AG08395 (cell line): ENCODE measurements at places on chromosomes 11 and 22.
A peak's percentile ranks its signal among the peaks of the same experiment; 100 is the strongest.

DNA sequence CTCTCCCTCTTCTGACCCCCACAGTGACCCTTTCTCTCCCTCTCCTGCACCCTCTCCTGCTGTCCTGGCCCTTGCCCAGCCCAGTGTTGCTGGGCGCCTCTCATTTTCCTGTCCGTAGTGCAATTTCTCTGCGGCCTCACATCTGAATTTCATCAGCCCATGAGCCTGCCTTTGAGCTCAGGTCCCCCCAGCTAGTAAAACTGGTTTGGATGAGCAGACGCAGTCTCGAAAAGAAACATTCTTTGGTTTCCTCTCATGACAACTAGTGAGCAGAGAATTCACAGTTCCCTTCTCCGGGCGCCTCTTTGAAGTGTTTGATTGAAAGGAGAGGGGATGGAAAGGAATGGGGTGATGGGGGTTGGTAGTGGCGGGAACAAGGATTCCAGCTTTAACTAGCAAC, 126.0 kb upstream of the CADM1 start:
- no peak for DNase-seq

DNA sequence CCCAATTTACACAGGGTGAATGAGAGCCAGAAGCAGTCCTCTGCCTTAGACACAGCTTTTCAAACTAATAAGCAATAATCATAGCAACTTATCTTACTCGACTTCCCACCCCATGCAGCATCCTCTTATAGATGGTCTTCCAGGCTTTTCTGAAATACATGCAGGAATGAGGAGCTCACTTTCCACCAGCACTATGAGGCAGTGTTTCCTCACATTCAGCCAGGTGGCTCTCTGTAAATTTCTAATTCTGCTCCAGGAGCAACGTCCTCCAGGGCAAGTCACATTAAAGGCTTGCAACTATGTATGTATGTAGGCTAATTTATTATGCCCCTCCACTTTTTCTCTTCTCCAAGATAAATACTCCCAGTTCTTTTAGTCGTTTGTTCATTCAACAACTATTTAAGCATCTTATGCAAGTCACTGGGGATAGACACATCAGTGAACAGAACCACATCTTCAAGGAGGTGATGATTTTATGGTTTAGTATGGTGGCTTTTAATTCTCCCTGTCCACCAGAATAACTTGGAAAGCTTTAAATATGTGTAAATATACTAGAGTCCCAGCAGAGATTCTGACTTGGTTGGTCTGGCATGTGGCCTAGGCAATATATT, 59.9 kb downstream of the PAK1 start:
- no peak for DNase-seq

DNA sequence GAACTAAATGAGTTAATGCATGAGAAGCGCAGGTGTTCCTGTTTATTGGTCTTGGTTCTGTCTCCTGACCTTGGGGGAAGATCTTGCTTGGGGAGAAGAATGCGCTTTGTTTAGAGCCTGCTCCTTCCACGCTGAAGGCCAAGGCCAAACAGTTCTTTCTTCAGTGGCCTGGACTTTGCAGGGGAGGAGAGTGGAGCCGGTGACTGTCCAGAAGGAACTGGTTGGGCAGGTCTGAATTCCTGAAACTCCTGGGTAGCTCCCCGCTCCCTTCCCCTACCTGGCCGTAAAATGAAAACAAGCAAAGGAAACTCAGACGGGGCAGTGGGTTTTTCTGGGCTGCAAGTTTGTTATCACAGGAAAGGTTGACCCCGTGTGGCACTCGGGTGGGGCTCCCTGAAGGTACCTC, 3.6 kb downstream of the ARHGAP8 start:
- DNase-seq = no peak

DNA sequence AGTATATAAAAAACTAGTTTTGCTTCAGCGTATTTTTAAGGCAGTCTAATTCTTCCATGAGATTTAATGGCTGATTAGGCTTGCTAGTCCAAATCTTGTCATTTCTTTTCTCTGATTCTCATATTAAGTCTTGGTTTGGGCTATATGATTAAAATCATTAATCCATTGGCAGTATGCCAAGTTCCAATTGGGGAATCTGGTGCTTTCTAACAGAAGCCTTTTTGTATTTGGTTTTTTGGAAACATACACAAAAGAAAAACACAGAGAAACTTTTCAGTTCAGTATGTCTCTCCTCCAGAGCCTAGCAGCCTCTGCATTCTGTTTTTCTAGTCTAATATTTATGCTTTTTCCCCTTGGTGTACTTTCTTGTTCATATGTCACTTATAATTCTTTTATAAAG, 37.9 kb downstream of the SWAP70 start:
- DNase-seq = no peak

DNA sequence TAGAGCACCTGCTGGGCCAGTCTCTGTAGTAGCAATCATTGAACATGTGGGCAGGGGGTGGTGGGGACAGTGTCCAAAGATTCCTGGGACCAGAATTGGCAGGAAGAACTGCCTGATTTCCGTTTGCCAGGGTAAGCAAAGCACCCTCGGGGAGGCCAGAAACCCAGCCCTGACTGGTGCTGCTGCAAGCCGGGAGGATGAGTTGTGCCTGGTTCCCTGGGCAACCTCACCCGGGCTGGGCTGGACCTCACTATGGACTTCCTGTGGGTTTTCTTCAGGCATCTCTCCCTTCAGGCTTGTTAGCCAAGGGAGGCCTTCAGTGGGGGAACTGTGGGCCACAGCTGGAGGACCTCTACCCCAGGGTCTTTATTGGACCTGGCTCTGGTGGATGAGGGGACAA, 8.0 kb upstream of the POU2F3 start:
- DNase-seq = no peak

DNA sequence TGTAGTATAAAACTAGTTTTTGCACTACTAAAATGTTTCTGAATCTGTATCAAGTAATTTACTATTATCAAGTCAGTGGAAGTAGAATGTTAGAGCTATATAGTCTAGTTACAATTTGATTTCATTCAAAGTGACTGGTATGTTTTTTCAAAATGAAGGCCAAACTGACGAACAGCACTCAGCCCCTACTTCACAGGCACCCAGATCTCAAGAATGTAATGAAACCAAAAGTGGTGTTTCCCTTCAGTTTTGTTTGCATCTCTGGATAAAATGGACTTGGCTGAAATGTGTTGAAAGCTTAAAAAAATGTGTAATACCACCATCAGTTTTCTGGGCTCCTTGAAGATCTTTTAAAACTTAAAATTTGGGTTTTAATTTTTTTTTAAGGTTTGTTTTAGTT, 46.4 kb downstream of the QSER1 start:
- no peak for DNase-seq

- no peak for DNase-seq
These were observed 507.1 kb downstream of the SOX6 start for GRCh38 chr11:15849257-15849656.

DNA sequence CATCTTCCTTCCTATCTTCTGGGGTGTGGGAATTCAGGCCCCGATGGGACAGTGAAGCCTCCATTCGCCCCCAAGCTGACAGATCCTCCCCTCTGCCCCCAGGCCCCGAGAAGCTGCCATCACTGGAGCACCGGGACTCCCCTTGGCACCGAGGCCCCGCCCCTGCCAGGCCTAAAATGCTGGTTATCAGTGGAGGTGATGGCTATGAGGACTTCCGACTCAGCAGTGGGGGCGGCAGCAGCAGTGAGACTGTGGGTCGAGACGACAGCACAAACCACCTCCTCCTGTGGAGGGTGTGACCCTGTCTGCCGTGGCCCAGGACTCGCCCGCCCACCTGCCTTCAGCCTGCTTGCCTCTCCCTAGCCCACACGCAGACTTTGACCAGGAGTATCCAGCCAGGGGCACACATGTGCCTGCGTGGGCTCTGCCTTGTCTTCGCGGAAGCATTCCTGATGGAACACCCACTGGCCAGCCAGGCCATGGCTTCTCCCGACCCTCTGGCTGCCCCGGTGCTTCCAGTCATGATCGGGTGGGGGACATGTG, 8.6 kb upstream of the RELT start:
- DNase-seq = no peak

DNA sequence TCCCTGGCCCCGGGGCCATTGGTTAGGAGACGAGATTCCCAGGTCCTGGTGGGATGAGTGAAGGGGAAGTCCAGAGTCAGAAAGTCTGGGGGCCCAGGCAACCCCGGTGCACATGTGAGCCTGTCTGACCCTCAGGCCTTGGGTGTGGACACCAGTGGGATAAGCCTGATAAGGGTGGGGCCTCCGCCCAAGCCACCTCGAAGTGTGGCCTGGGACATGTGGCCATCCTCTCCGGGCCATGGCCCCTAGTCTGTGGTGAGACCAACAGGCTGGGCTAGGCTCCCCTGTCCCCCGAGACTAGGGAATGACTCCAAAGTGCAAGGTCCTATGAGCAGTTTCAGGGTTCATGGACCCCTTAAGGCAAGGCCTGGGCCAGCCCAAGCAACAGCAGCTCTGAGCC, 6.3 kb downstream of the CABP7 start:
- DNase-seq = no peak

DNA sequence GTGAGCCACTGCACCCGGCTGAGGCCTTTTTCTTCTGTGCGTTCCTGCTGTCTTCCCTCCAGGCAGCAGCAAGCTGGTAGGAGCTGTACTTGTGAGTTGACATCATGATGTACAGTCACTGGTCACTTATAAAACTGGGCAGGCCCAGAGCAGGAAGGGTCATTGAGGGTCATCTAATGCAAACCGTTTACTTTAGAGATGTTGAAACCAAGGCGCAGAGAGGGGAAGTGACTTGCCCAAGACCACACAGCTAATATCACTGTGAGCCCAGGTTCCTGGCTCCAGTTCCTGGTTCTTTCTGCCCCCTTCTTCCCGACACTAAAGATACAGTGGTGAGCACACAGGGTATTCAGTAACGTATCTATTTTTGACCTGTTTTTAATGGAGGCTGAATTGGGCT, 27.3 kb downstream of the PTPRJ start:
- DNase-seq = no peak

DNA sequence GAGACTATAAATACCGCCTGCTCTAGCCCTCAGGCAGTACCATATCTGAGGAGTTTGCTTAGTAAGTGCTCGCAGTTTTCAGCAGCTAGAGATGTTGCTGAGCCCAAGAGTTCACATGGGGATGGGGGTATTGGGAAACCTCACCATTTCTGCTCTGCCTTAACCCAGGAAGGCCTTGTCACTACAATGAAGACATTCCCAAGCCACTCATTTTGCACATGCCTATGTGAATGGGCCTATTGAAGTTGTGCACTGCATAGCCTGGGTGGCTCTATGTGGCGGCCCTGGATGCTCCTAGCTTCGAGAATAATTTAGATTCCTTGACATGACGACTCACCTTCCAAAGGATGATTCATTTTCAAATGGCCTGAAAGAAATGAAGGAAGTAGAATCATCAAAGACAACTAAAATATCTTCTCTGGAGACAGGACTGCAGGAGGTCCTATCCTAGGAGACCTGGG, 163.4 kb downstream of the ADAMTS15 start:
- peak; percentile 93 for DNase-seq

GRCh38 chr11:75524665-75525432, 892 bp downstream of the GDPD5 start:
- DNase-seq = peak; percentile 38

DNA sequence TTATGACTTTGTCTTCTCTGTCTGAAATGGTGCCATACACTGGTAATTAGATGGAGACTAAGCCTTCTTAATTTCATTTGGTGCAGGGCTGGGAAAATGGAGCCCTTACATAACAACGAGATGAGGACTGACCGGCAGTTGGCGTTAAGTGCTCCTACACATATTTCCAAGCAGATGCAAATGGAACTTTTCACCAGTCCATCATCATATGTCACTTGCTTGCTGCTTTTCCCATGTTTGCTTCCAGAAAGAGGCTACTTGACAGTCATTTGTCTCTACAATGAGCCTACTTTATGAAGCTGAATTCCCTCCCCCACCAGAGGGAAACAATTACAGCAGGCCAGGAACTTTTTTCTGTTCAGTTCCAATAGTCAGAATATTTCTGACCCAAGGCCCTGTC, 32.6 kb downstream of the SVIP start:
- no peak for DNase-seq
